ENCODE measurements at places on chromosomes 4 and X. TPM values are rescaled to one million over a fixed set of nuclear protein-coding genes. Genes with fewer than 3 reads are reported as not detected.

The AFF1 gene
- 71.4 TPM for total RNA-seq

The AIMP1 gene
- total RNA-seq, result 42.9 TPM

The MID1 gene
- total RNA-seq, result 0.22 TPM

- peak overlapping the region; percentile 69 for H3K27ac ChIP-seq
- H3K4me1 ChIP-seq, result peaks cover 28% of the 10 kb centered on the region
- H3K27me3 ChIP-seq, result peaks cover 26% of the 10 kb centered on the region
- H3K36me3 ChIP-seq, result no peaks in the 10 kb centered on the region
- DNase-seq, result peak; percentile 68
- peak overlapping the region; percentile 74 for H3K4me3 ChIP-seq
Measured at GRCh38 chrX:150365051-150365989, 2.2 kb downstream of the MAMLD1 start.

- H3K27ac ChIP-seq, result no peak overlapping the region
- H3K27me3 ChIP-seq, result peaks cover 3% of the 10 kb centered on the region
- no peak overlapping the region for H3K4me3 ChIP-seq
- DNase-seq, result no peak
- no peaks in the 10 kb centered on the region for H3K36me3 ChIP-seq
- no peaks in the 10 kb centered on the region for H3K4me1 ChIP-seq
Measured at GRCh38 chr4:25504932-25505636, 128.0 kb downstream of the ANAPC4 start.

DNA sequence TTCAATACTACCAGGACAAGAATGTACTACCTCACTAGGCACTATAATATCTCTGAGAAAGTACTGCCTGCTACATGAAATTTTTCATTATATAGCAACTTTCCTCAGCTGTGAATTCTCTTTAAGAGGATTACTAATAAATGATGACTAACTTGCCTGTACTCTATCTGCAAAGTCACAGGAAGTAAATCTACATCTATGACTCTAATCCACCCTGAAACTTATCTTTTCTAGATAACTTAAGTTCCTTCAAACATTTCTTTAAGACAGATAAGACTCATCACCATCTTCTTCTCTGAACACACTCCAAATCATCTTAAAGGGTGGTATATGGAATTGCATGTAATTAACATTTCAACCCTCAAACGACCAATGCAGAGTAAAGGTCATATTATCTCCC, 28.8 kb downstream of the RPS6KA3 start:
- H3K4me3 ChIP-seq, result no peak overlapping the region
- H3K4me1 ChIP-seq, result peaks cover 3% of the 10 kb centered on the region

- H3K4me1 ChIP-seq, result peaks cover 45% of the 10 kb centered on the region
- DNase-seq, result peak; percentile 48
- H3K36me3 ChIP-seq, result peaks cover 63% of the 10 kb centered on the region
Measured at GRCh38 chr4:17811078-17811603, 362 bp downstream of the NCAPG start.

DNA sequence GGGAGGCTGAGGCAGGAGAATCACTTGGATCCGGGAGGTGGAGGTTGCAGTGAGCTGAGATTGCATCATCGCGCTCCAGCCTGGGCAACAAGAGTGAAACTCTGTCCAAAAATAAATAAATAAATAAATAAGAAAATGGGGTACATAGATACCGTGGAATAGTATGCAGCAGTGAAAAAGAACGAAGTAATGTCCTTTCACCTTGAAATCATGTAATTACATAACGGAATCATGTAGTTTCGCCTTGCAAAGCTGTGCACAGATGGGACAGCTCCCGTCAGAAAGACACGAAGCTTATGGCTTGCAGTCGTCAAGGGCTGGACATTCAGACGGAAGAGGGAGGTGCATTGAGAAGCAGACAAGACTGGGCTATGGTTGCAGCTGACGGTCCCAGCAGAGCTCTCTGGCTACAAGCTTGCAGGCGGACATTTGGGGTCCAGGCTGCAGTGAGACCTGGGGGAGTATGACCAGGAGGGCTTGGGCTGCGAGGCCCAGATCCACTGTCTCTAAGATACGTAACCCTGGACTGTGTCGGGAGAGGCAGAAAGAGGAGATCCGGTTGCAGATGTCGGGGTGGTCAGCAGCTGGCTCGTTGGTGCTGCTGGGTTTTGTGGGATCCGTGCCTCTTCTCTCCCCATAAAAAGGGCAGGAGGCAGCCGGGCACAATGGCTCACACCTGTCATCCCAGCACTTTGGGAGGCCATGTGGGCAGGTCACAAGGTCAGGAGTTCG, 6.2 kb upstream of the P2RY8 start:
- H3K4me1 ChIP-seq, result peaks cover 12% of the 10 kb centered on the region
- DNase-seq, result no peak
- H3K36me3 ChIP-seq, result peaks cover 6% of the 10 kb centered on the region
- H3K27me3 ChIP-seq, result no peaks in the 10 kb centered on the region
- H3K27ac ChIP-seq, result peak overlapping the region; percentile 41

DNA sequence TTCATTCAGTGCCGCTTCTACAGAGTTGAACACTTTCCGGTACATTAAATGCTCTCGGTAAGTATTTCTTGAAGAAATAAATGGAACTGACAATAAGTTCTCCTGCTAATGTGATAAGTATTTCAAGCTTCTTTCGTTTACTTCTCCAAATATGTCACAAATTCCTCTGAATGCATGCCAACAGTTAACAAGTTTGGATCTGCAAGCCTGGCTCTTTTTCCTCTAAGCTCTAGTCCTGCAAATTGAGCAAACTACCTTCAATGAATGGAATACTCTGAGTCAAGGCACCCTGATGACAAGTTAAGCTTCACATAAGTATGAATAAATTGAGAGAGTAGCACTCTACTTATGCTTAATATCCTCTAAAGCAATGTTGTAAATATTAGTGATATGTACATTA, 403.6 kb downstream of the PDGFC start:
- no peaks in the 10 kb centered on the region for H3K27me3 ChIP-seq
- H3K4me1 ChIP-seq, result no peaks in the 10 kb centered on the region
- H3K4me3 ChIP-seq, result no peak overlapping the region
- no peaks in the 10 kb centered on the region for H3K36me3 ChIP-seq
- DNase-seq, result no peak

GRCh38 chr4:74590476-74590875, 145.5 kb downstream of the AREG start:
- H3K27ac ChIP-seq, result no peak overlapping the region
- H3K4me1 ChIP-seq, result no peaks in the 10 kb centered on the region
- no peaks in the 10 kb centered on the region for H3K36me3 ChIP-seq

DNA sequence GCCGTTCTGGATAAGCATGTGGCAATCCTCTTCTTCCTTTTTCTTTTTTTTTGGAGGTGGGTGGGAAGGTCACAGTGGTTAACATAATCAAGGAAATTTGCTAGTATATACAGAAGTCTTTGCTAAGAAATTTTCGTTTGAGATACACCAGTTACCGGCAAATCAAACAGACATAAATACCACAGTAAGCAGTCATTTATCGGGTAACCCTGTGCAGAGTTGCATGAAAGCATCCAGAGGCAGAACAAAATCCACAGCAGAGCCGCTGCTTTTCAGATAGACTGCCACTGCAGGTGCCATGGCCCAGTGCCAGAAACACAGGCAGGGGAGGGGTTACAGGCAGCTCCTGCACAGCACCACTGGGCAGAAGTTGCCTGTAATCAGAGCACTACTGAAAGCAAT, 179.1 kb upstream of the MAB21L2 start:
- no peaks in the 10 kb centered on the region for H3K27me3 ChIP-seq
- H3K4me1 ChIP-seq, result no peaks in the 10 kb centered on the region
- no peak overlapping the region for H3K27ac ChIP-seq
- H3K36me3 ChIP-seq, result peaks cover 6% of the 10 kb centered on the region
- DNase-seq, result peak; percentile 13

- H3K4me3 ChIP-seq, result peak within 1 kb of the TSS; percentile 91
- no peaks in the 10 kb centered on the region for H3K36me3 ChIP-seq
- H3K27me3 ChIP-seq, result peaks cover 4% of the 10 kb centered on the region
- peak within 1 kb of the TSS; percentile 93 for H3K27ac ChIP-seq
Measured at GRCh38 chrX:46836701-46837557, at the start of gene RP2. TSS of gene RP2 (plus strand) at chrX:46837043. CDS start at chrX:46837101, 58 bp downstream.
